Left ventricle myocardium superior (tissue), 1 donor: ENCODE measurements at places on chromosomes 4 and X.

- no peak for DNase-seq
Measured at GRCh38 chrX:16671005-16671404, 21.0 kb downstream of the S100G start.

- DNase-seq, result no peak
Measured at GRCh38 chr4:107900508-107900907, 30.8 kb upstream of the CYP2U1 start.

DNA sequence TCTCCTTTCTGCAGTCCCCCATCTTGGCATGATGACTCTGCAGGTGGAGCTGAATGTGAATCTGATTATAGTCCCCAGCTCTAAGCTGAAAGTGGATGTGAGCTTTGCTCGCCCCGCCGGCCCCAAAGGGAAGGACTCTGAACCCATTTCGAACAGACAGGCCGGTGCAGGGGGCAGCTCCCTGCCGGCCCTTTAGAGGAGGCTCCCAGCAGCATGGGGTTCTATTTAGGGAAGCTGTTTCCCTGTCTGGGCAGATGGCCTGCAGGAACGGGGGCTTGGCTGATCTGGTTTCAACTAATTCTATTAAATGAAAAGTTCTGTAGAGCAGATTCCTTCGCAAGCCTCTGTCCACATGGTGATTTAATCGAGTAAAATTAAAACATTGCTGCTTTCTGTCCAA is 104.8 kb upstream of the MSX1 start:
- DNase-seq, result no peak

DNA sequence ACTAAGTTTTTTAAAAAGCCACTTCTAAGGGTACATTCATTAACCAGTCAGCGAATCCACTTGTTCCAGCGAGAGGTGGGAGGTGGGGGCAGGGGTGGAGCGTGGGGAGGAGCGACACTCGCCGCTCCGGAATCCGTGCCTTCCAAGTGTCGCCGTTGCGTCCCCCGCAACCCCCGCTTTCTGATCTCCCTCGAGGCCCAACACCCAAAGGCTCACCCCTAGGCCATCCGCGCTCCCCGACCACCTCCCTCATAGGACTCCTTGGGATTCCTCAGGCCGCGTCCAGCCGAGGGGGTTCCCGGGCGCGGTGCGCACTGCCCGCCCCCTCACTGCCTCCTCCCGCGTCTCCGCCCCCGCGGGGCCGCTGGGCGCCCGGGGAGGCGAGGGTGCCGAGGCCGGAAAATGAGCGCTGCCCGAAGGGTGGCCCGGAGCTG is 108.1 kb upstream of the STOX2 start:
- peak; percentile 64 for DNase-seq

GRCh38 chr4:72555377-72555831 is 13.6 kb downstream of the ADAMTS3 start:
- no peak for DNase-seq

GRCh38 chrX:57951666-57952319 is 41.5 kb upstream of the ZXDA start:
- DNase-seq, result peak; percentile 32

DNA sequence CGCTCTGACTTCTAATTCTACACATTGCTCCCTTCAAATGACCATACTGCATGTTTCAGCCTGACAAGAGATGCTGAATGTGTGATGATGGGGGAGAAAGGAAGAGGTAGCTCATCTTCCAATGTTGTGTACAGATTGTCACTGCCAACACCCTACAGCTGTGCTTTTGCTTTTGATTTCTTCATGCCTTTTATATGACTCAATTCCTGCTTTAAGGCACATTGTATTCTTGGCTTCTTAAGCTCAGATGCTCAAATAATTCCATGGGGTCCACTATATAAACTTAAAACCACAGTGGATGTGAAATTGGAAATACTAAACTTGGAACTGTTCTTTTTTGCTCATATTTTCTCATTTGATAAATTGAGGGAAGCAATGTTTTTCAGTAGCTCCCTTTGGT is 183.2 kb upstream of the WDFY3 start:
- no peak for DNase-seq

DNA sequence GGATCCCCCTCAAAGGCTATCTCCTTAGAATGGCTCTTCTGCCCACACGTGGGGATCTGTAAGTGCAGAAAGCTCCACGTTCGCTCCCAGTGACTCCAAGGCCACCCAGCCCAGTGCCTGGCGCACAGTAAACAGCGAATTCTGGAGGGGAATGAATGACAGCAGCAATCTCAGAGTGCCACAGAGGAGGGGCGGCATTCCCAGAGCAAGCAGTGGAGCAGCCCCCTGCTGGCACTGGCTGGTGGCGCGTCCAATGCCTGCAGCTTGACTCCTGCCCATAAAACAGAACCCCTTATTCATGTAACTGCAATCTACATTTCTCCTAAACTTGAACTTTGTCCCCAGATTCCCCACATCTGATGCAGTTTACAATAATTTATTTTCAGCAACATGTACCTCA is 6.9 kb upstream of the HELT start:
- DNase-seq, result no peak

- DNase-seq, result peak; percentile 61
Measured at GRCh38 chrX:130170752-130171445, 863 bp upstream of the RAB33A start.
